ENCODE measurements at places on chromosomes 2 and 18.

DNA sequence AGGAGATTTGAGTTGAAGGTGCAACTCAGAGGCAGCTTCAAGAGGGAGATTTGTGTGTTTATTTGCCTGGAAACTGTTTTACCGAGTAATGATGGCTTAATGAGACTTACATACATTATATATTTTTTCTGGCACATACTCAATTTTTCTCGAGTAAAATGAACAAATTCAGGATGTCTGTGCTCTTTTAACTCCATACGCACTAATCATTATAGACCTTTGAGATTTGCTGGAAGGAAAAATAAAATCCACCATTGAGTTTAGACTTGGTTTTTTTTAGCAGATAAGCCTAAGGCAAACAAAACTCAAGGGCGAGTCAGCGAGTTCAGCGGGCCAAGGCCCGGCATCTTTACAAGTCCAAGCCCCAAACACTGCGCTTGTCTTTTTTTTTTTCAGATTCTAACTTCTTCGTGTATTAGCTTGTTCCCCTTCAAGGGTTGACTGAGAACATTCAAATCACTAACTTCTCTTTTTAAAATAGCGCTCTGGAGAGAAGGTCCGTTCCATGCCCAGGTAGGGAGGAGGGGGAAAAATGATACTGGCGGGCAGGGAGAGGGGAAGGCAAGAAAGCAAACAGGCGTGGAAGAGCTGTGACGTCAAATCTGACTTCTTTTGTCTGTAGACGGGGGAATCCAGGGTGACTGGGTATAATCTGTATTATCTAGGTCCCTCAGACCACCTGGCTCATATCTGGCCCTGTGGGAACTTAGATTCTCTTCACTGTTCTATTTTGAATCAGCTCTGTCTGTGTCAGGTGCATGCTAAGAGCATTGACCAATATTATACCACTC lies 72.7 kb upstream of the MAP3K20 start:
- DNase-seq, result no peak

DNA sequence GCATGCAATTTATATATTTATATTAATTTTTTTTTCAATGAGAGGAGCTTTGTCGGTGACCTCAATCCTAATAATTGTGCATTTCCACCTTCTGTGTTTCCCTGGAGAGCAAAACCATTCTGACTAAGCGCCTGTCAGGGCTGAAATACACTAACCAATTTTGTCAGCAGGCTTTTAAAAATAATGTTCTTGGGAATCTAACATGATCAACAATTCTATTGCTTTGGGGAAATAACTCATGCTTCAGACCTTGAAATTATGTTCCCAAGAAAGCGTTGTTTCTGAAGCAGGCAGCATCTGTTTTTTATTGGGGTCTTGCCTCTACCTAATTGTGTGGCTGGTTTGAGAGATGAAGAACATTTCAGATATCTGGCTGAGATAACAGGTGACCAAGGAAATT lies 129.1 kb upstream of the ALKAL2 start:
- DNase-seq, result no peak

- no peak for DNase-seq
Observed at GRCh38 chr18:37509600-37509999, 56.0 kb downstream of the CELF4 start.

- no peak for DNase-seq
Observed at GRCh38 chr2:239394978-239395377, 5.8 kb downstream of the HDAC4 start.

GRCh38 chr18:6174983-6175745 lies 239.5 kb downstream of the L3MBTL4 start:
- DNase-seq, result no peak

DNA sequence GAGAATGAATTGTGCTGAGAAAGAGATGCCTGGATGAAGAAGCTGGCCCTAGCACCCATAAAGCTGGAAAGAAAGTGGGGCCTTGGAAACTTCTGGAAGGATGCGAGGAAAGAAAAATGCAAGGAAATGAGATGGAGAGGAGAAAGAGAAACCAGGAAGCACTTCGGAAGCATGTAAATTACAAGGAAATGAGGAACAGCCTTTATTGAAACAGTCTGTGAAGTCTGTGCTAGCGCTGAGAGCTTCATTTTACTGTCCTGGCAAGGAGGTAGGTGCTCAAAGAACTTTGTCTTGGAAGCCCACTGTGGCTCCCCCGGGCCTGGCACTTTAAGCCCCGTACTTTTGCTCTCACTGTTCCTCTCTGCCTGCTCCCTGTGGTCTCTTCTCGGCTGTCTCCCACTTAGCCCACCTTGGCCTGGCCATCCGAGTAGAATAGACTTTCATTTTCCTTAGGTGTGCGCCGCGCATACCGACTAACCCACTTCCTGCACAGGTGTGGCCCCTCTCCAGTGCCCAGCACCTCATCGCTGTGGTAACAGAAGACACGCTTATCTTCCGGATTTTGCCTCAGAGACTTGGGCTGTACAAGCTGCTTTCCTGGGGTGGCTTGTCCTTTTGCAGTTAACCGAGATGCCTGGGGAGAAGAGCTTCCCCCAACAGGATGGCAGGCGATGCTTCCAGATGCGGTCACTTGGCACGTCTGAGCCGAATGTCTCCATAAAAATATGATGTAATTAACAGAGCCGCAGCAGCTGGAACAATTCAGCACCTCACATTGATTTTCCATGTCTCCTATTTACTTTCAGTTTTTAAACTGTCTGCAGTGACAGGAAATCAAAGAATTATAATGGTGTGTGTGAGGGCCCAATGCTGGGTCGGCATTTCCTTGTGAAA lies 199.6 kb downstream of the HRH4 start:
- no peak for DNase-seq

DNA sequence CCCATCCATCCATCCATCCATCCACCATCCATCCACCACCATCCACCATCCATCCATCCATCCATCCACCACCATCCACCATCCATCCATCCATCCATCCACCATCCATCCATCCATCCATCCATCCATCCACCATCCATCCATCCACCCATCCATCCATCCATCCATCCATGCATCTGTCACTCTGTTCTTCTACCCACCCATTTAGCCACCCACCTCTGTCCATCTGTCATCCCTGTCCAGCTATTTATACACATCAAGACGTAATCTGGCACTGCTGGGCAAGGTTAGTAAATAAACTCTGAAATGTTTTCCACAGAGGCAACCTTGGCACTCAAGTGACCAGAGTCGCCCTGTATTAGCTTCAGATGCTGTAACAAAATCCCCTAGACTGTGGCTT lies 120.9 kb downstream of the RTP5 start:
- DNase-seq, result no peak

- no peak for DNase-seq
Observed at GRCh38 chr18:61545281-61546245, 212.3 kb downstream of the CDH20 start.

- DNase-seq, result no peak
Observed at GRCh38 chr2:234579231-234579962, 82.5 kb upstream of the ARL4C start.

- DNase-seq, result no peak
Observed at GRCh38 chr2:42223855-42224268, 54.7 kb downstream of the EML4 start.

GRCh38 chr2:50438259-50438658 lies 593.7 kb downstream of the NRXN1 start:
- no peak for DNase-seq

DNA sequence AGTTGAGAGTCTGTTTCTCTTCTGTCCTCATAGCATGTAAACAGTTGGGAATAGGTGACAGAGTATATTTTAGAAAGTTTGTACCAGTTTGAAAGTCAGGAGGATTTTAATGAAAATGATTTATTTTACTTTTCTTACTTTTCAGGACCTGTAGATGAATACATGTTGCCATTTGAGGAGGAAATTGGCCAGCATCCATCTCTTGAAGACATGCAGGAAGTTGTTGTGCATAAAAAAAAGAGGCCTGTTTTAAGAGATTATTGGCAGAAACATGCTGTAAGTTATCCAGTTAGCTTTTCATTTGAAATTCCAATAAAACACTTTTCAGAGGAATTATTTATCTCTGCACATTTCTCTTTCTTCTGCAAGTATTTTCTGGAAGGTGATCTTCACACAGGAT lies 81.1 kb downstream of the ACVR2A start:
- DNase-seq, result no peak

GRCh38 chr2:140234116-140234515 lies 1453.9 kb upstream of the NXPH2 start:
- no peak for DNase-seq

DNA sequence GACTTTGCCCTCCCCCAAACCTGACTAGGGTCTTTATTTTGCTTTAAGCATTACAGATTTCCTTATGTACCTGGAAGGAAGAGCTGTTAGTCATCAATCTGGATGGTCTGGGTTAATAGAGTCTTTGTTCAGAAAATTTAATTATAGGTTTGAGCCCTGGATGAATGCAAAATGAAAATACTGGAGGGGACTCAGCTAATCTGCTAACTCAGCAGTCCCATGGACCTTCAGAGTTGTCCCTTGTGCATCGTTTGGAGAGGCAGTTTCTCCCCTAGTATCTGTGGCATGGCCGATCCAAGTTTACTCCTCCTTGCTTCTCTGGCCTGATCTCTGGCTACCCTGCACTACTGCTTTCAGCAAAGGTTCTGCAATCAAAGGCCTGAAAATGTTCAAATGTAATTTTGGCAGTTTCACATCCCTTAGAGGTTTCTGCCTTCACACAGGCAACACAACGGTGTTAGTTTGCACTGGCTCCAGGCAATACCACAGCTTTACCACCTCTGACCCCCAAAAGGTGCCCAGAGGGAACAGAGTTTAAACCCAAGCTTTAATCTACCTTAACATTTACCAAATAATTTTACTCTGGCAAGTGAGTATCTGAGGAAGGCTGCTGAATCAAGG lies 134.3 kb downstream of the THADA start:
- no peak for DNase-seq

GRCh38 chr2:159912580-159912979 lies 114.6 kb upstream of the CD302 start:
- no peak for DNase-seq

GRCh38 chr18:3655254-3656050 lies 205.5 kb downstream of the TGIF1 start:
- no peak for DNase-seq

DNA sequence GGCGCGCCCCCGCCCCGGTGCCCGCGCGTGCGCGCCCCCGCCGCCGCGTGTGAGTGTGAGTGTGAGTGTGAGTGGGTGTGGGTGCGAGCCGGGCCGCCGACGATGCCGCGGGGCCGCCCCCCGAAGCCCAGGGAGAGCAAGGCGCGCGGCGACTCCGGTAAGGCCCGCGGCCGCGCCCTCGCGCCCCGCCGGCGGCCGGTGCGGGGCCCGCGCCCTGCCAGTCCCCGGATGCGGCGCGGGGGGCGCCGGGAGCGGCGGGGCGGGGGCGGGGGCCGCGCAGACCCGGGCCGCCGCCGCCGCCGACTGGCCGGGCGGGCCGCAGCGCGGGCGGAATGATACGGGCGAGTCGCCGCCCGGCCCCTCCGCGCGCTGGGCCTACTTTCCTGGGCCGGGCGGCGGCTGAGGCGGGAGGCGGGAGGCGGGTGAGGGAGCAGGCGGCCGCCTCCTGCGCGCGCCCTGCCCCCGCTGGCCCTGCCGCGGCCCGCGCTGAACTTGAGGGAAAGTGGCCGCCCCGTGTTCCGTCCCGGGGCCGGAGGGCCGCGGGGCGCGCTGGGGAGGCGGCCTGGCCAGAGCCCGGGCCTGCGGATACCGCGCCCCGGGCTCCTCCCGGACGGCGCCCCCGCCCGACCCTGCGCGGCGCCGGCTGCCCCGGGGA lies at the start of gene ZNF236:
Gene ZNF236, plus strand, starts transcription at position 52 of the 655 bp plus-strand sequence. Its CDS starts 51 bp downstream, at position 103.
- DNase-seq, result no peak

DNA sequence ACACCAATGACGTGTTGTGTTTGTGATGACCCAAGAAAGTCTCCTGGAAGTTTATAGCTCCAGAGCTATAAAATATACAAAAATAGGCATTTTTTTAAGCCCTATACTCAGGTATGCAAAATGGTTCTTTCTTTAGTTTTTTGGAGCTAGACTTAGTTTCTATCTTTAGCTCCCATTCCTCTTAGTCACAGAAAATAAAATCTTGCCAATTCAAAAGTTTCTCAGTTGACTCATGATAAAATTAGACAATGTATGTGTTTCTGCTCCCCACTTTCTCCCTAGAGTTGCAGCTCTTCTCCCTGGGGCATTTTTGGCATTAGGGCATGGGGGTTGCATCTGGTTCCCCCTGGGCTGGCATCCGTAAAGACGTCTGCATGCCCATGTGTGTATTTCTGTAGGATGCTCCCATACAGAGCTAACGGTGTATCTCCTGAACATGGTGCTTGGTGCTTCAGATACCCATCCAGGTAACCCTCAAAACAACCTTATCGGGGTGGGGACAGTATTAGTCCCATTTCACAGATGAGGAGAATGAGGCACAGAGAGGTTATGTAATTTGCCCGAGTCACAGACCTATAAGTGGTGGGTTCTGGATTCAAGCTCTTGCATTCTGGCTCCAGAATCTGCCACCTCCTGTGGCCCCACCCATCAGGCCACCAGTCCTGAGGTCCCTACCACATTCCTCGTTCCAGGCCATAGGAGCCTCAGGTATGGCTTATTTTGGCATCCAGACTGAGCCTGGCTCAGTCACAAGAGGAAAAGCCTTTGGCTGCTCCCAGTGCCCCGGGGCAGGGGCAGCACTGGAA lies 43.1 kb upstream of the ASAP2 start:
- DNase-seq, result no peak

DNA sequence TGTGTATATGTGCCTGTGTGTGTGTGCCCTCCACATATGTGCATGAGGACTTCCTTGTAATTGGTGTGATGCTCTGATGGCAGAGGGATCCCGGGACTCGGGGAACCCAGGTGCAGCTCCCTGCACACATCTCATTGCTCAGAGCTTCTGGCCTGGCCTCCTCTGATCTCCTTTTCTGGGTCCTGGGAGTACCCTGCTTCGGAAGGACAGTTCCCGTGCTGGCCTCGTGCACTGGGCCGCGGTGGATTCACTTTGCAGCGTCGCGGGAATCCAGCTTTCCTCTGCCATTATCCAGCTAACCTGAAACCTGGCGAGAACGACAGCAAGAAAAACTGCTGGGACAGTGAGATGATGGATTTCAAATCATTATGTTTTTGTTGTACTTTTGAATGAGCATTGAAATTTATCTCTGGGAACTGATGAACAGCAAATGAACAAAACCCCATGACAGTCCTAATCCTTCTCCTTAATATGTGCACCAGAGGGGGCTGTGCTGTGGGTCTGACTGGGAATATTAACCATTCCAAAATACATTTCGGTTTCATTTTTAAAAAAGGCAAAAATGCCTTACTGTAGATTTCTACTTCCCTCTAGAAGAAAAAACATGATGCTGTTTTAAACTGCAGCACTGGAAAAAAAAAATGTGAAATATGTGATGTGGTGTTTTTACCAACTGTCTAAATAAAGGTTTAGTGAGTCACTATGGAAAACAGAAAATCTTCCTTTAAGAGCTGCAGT lies 78.2 kb downstream of the PTGR3 start:
- DNase-seq, result no peak

- DNase-seq, result no peak
Observed at GRCh38 chr18:58618822-58619595, 9.9 kb downstream of the ALPK2 start.

DNA sequence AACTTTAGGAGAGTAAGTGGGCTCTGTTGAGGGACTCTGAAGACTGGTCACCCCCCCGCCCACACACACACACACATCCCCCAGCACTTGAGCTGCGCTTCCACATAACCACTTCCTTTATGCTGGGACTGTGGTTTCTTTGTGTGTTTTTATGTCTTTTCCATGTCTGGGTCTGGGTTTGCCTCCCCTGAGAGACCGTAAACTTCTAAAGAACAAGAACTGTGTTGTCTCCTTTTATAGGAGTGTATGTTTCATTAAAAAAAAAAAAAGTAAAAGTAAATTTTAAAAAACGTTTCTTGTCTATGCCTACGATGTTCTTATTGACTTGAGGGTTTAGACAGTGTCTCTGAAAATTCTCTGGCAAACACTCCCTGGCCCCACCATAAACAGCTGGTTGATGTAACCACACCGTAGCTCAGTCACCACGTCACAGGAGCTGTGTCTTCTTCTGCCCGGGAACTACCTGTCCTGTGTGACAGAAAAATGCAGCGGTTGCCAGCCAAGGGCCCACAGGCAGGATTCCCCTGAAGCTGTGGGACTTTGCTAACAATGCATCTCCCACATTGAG lies 68.0 kb downstream of the KLHL29 start:
- no peak for DNase-seq
